ENCODE measurements at places on chromosomes 6 and 20. TPM values are rescaled to one million over a fixed set of nuclear protein-coding genes. Genes with fewer than 3 reads are reported as not detected.

HLA-E gene
- total RNA-seq: 395 TPM

HMGCLL1 gene
- not detected for total RNA-seq

BEND6 gene
- 1.1 TPM for total RNA-seq

HTR1B gene
- total RNA-seq: 65.6 TPM

Measured in thoracic aorta endothelial cell (primary cell).